Bone marrow (tissue), 2 donors: ENCODE measurements at places on chromosomes 2 and 18.
A peak's percentile ranks its signal among the peaks of the same experiment; 100 is the strongest.

DNA sequence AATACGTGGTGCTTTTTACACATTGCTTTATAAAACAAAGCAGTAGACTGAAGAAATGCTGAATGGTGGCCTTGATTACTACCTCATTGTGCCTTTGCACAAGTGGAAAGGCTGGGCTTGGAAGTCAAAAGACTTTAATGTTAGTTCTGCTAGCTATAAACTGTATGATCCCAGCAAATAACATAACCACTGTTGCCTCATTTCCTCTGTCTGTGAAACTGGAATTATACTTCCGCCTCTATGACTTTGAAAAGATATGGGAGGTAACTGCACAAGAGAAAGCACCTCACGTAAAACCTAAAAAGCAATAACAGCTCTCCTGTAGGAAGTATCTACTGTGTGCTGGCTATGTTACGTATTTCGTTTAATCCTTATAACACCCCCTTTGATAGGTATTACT lies 43.4 kb upstream of the DSC1 start:
- no peak for DNase-seq

GRCh38 chr2:212906620-212907019 lies 244.8 kb downstream of the IKZF2 start:
- no peak for DNase-seq

- no peak for DNase-seq
Observed at GRCh38 chr2:235537587-235537986, 43.7 kb downstream of the AGAP1 start.

GRCh38 chr2:238261718-238262375 lies 22.0 kb upstream of the HES6 start:
- DNase-seq = no peak

DNA sequence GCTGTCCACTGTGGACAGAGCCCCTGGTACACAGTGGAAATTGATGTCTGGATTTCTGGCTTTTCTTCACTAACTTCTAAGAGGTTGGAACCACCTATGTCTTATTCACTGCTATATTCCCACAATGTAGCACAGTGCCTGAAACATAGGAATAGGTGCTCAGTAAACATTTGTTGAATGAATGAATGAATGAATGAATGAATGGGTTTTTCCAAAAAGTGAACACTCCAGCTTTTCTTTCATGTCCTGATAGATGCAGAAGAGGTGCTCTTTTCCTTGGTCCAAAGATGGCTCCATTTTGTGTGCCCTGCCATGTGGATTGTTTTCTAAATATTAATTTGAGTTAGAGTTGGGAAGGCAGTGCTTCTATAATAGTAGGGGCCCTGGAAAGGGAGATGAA lies 124.1 kb downstream of the SP3 start:
- DNase-seq = no peak

GRCh38 chr2:197972061-197972460 lies 167.7 kb downstream of the PLCL1 start:
- no peak for DNase-seq

DNA sequence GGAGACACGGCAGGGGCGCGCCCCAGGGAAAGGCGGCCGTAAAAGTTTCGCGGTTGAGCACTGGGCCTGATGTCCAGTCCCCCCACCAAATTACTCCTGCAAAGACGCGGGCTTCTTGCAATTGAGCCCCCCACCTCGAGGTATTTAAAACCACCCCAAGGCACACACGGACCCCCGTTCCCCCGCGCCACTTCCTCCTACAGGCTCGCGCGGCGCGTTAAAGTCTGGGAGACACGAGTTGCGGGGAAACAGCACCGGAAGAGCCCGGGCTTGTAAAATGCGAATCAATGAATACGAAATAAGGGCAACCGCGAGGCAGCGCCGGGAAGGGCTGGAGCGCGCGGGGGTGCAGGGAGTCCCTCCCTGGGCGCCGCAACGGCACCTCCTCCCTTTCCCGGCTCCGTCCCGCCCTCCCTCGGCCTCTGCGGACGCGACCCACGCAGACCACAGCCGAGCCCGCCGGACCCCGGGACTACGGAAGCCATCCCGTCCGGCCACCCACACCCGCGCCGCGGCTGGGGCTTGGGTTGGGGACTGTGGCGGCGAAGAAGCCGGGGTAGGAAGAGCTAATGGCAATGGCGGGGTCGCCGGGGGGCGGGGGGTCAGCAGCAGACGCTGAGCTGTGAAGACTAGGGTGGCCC lies 918 bp upstream of the NETO1 start:
- no peak for DNase-seq

DNA sequence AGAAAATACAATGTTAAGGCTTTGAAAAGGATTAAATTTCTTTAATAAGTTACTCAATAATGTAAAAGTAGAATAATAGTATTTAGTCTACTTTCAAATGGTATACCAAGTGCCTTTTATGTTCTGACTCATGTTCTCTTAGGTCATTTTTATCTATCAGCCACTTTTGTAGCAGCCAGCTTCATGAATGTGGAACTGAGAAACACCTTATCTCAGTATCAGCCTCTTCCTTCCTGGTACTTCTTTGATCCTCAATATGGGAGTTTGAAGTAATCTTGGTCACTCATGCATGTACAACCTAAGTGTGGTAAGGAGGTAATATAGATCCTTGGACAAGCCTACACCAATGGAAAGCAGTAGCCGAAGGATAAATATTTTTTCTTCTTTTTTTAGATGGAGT lies 180.4 kb upstream of the NRXN1 start:
- DNase-seq = no peak

DNA sequence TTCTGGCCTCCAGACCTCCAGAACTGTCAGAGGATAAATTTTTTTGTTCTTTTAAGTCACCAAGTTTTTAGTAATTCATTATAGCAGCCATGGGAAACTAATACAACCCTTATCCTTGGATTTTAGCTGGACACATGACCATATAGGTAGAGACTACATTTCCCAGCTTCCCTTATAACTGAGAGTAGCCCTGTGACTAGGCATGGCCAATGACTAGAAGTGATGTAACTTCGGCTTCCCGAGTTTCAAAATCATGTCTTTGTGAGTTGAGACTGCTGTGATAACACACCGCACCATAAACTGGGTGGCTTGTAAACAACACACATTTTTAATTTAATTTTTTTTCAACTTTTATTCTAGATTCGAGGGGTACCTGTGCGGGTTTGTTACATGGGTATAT lies 134.0 kb upstream of the SERTAD2 start:
- DNase-seq = no peak

- DNase-seq = no peak
Observed at GRCh38 chr2:221671515-221671914, 99.4 kb upstream of the EPHA4 start.

DNA sequence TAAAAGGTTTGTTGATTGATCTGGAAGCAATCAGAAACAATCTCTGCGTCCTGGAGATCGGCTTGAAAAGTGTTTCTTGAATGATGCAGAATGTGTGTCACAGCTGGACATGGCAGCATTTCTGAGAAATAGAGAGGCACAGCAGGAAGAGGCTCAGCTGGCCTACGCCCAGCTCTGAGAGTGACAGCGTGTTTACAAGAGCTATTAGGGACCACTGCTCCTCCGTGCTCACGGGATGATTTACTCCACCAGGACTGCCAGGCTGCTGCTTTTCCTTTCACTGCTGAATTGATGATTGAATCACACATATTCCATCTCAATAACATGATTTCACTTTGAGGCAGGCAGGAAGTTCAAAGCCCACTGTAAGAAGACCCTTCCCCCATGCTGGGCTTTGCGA lies 62.8 kb downstream of the GALNT14 start:
- no peak for DNase-seq

GRCh38 chr18:56825321-56825720 lies 174.2 kb downstream of the WDR7 start:
- DNase-seq = no peak

DNA sequence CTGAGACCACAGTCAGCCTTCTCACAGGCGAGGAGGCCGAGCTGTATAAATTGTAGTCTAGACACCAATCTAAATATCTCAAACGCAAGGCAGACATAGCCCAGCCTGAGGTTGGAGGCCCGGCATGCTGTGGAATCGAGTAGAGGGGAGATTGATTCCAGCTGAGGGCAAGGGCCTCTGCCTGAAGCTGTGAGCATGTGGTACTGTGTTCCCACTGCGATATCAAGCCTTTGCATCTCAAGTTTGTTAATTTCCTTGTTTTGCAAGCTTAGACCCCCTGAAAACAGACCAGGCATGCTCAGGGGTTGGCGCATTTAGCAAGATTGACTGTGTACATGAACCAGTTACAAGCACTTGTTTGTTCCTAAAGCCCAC lies 65.1 kb upstream of the FOSL2 start:
- no peak for DNase-seq

- no peak for DNase-seq
Observed at GRCh38 chr18:58496937-58497336, 132.0 kb downstream of the ALPK2 start.

GRCh38 chr2:105287692-105288091 lies 41.8 kb downstream of the TGFBRAP1 start:
- DNase-seq = peak; percentile 61

DNA sequence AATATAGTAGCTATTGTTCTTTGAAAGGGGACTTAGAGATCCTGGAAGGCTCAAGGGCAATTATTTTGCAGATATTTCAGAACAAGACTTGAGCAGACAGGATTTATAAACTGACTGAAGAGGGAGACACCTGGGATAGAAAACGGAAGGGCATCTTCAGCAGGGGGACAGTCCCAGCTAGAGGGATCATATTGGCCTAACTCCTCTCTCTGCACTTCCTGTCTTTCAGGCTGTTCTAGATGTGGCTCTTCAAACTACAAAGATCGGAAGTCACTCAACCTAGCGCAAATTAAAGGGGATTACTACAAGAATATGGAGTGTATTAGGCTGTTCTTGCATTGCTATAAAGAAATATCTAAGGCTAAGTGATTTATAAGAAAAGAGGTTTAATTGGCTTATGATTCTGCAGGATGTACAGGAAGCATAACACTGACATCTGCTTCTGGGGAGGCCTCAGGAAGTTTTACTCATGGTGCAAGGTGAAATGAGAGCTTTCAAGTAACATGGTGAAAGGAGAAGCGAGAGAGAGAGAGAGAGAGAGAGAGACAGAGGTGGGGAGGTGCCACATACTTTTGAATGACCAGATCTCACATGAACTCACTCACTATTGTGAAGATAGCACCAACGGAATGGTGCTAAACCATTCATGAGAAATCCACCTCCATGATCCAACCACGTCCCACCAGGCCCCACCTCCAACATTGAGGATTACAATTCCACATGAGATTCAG lies 5.3 kb upstream of the CTIF start:
- DNase-seq = peak; percentile 12

- no peak for DNase-seq
Observed at GRCh38 chr2:233003658-233004555, 9.1 kb downstream of the NGEF start.

DNA sequence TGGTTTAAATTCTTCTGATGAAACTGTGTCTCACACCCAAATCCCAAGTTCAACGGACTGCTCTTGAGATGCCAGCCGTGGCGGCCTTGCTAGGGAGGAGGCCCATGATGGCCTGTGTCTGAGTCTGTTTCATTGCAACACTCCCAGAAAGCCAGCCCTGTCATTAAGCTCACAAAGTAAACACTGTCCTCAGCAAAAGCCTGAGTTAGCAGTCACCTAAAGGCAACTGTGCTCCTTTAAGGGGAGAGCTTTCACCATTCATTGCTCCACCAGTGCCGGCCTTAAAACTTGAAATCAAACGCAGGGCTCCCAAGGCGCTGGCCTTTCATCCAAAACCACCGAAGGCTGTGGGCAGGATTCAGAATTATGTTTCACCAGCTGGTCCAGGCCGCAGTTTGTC lies 42.5 kb upstream of the PPP1CB start:
- DNase-seq = no peak

DNA sequence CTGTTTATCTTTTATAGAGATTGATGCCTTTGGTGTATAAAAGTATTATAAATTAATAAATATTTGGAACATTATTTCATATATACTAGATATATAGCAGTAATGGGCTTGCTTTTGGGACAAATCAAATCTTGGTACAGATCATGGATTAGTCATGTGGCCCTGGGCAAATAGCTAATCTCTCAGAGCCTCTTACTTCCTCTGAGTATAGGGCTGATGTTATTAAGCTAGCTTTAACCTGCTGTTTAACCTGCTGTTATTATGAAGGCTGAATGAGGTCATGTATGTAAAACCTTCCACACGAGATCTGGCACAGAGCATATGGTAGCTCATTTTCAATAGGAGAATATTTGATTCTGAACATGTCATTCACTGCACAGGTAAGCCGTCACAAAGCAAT lies 5.7 kb downstream of the ITGB6 start:
- DNase-seq = no peak

GRCh38 chr2:113361051-113361450 lies 76.4 kb upstream of the ZNG1B start:
- DNase-seq = no peak

DNA sequence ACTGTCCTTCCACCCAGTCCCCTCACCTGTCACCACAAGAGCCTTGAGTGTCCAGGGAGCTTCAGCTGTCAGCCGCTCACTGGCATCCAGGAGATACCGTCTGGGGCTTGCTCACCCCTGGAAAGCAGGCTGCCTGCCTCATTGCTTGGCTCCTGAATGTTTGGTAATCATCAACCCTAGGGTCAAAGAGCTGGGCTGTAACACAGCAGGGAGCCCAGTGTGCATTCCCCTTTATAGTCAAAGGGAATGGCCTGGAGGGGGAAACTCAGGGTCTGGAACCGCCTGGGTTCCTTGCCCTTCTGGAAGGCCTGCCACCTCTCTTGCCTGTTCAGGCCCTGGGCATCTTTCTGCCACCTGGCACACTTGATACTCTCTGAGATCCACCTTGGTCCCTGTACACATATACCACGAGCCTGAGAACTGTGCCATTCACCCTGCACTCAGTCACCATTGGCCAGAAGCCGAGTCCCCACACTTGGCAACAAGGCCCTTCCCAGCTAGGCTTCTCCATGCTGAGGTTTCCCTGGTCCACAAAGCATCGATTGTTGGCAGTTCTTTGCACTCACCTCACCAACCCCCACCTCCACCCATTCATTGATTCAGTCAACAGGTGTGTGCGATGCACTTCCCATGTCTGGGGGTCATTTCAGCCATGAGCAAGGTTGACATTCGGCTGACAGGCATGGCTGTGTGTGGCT lies 35.0 kb downstream of the TPRKB start:
- DNase-seq = no peak

DNA sequence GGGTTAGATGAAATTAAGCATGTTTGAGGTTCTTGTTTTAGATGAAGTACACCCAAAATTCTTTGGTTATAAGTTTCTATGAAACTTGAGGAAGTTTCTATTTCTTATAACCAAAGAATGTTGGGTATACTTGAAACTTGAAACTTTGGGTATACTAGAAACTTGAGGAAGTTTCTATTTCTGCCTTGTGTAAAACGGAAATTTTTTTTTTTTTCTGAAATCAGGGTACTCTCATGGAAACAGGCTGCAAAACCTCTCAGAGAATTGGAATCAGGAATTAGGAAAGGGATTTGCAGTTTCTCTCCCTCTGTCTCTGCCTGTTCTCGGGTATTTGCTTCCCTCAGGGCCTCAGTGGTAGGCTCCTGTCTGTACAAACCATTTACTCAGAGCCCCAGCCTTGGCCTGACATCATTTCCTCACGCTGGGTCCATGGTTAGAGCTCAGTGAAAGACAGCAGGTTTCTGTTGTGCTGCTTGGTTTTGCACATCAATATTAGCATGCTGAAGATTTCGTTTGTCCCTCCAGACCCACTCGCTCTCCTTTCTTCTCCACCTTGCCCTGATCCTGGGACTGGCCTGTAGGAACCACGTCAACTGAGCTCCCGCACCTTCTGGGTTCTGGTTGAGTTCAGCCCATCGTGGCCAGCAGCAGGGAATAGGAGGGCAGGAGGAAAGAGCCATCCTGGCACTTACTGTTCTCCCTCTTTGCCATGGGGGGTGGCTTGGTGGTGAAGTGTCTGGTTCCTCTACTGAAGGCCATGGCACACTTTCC lies 106.4 kb downstream of the POLR1A start:
- DNase-seq = peak; percentile 68
